AG10803 (cell line): ENCODE measurements at places on chromosomes 3 and 15.

- DNase-seq: no peak
Observed at GRCh38 chr15:34796847-34797435, 1.6 kb upstream of the ACTC1 start.

- DNase-seq: peak; percentile 11
Observed at GRCh38 chr3:59796456-59796855, 746.6 kb upstream of the CFAP20DC start.

- DNase-seq: peak; percentile 95
Observed at GRCh38 chr15:69414701-69415167, 585 bp downstream of the KIF23 start.

DNA sequence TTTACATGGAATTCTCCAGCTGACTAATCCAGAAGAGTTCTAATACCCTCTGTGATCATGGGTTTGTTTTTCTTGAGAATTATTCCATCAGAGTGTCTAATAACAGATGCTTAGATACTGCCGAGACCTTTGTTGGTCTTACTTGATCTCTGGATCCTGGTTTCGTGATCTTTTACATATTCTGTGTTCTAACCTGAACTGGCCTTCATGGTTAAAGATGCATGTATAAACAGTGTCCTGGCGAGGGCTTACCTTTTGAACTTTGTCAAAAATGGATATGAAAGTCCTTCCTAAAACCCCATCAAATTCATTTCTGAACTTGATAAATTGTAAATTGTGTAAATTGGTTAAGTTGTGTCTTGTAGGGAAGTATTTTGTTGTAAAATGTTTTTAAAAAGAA lies 24.8 kb downstream of the UBE2Q2 start:
- no peak for DNase-seq
